ENCODE measurements at places on chromosomes 7 and 10. TPM values are rescaled to one million over a fixed set of nuclear protein-coding genes. Genes with fewer than 3 reads are reported as not detected.

MAGI2 gene
- total RNA-seq = 99.1 TPM

SLIT1 gene
- 86.1 TPM for total RNA-seq

OR2A25 gene
- not detected for total RNA-seq

MRC1 gene
- total RNA-seq = 2.0 TPM

COL28A1 gene
- total RNA-seq = 0.74 TPM

TMEM176B gene
- 1.2 TPM for total RNA-seq
